ENCODE measurements at places on chromosomes 2 and 18. TPM values are rescaled to one million over a fixed set of nuclear protein-coding genes. Genes with fewer than 3 reads are reported as not detected.
A peak's percentile ranks its signal among the peaks of the same experiment; 100 is the strongest.

- peaks cover 11% of the 10 kb centered on the region for H3K4me1 ChIP-seq
- no peaks in the 10 kb centered on the region for H3K36me3 ChIP-seq
- H3K4me3 ChIP-seq, result no peak overlapping the region
- DNase-seq, result no peak
Observed at GRCh38 chr2:143742581-143742980, 613.4 kb downstream of the ARHGAP15 start.

- no peak overlapping the region for H3K27ac ChIP-seq
- H3K27me3 ChIP-seq, result no peaks in the 10 kb centered on the region
- 0 out of 2 replicates have a peak, but pooled peaks cover under 1% of the 10 kb centered on the region for H3K4me1 ChIP-seq
- H3K4me3 ChIP-seq, result no peak overlapping the region
- DNase-seq, result no peak
Observed at GRCh38 chr18:9428301-9428706, 47.0 kb upstream of the RALBP1 start.

Gene STARD6
- not detected for total RNA-seq

Gene TLX2
- total RNA-seq, result 0.21 TPM

Gene PUM2
- 94.1 TPM for total RNA-seq

GRCh38 chr2:21229302-21229701 is 105.5 kb downstream of the TDRD15 start:
- no peaks in the 10 kb centered on the region for H3K27me3 ChIP-seq
- no peaks in the 10 kb centered on the region for H3K36me3 ChIP-seq
- no peak overlapping the region for H3K4me3 ChIP-seq
- no peak overlapping the region for H3K27ac ChIP-seq

GRCh38 chr18:31557446-31557845 is 34.2 kb upstream of the TTR start:
- no peaks in the 10 kb centered on the region for H3K36me3 ChIP-seq
- no peak overlapping the region for H3K27ac ChIP-seq
- peak; percentile 45 for DNase-seq
- no peak overlapping the region for H3K4me3 ChIP-seq

Gene TMEM247
- not detected for total RNA-seq

Gene CFAP210
- 0.08 TPM for total RNA-seq

GRCh38 chr2:194566907-194567660 is 1089.9 kb upstream of the SLC39A10 start:
- no peaks in the 10 kb centered on the region for H3K27me3 ChIP-seq
- no peak overlapping the region for H3K27ac ChIP-seq
- DNase-seq, result no peak
- no peak overlapping the region for H3K4me3 ChIP-seq
- H3K36me3 ChIP-seq, result no peaks in the 10 kb centered on the region
- H3K4me1 ChIP-seq, result no peaks in the 10 kb centered on the region

- H3K4me1 ChIP-seq, result 0 out of 2 replicates have a peak, but pooled peaks cover 4% of the 10 kb centered on the region
- DNase-seq, result no peak
- no peaks in the 10 kb centered on the region for H3K36me3 ChIP-seq
Observed at GRCh38 chr18:4847056-4847455, 350.0 kb downstream of the AKAIN1 start.

Gene REEP1
- total RNA-seq, result 1.6 TPM

Gene CAPN14
- total RNA-seq, result 0.54 TPM

DNA sequence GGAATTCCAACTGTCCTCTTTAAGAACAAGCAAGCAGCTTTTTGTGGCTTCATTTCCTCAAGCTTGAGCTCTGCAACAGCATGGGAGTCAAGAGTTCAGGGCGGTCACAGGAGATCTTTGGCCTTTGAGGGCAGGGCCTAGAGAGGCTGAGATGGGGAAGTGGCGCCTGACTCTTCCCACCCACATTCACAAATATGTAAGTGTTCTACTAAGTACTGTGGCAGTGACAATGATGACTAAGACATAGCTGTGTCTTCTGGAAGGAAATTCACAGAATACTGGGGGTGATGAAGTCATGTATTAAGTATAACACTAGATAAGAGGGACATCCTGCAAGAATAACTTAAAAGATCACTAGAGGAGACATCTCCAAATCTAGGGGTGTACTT is 15.0 kb downstream of the RND3 start:
- H3K4me3 ChIP-seq, result no peak overlapping the region
- H3K27ac ChIP-seq, result 0 out of 2 replicates have a peak overlapping the region, but pooled peaks have one; percentile 33
- H3K27me3 ChIP-seq, result no peaks in the 10 kb centered on the region
- DNase-seq, result no peak

DNA sequence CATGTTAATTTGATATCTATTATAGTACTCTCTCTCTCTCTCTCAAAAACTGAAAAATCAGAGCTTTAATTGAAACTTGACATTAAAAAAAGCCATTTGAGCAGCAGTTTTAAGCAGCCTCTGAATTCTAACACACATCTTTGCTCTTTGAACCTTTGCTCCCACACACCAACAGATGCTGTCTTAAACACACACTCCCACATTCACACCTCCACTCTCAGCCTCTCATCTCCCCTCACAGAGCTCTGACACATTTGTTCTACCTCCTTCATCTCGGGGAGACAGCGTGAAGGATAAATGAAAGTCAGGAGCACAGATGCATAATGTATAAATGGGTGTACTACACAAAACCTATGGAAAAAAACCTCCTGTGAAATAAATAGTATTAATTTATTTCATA is 95.2 kb downstream of the NAB1 start:
- no peak overlapping the region for H3K4me3 ChIP-seq
- no peaks in the 10 kb centered on the region for H3K36me3 ChIP-seq
- no peak for DNase-seq

GRCh38 chr2:72367530-72368225 is 220.0 kb upstream of the CYP26B1 start:
- peak; percentile 71 for DNase-seq
- H3K4me3 ChIP-seq, result no peak overlapping the region
- H3K4me1 ChIP-seq, result no peaks in the 10 kb centered on the region
- no peaks in the 10 kb centered on the region for H3K27me3 ChIP-seq
- H3K36me3 ChIP-seq, result no peaks in the 10 kb centered on the region

Gene IL36G
- 0.70 TPM for total RNA-seq

DNA sequence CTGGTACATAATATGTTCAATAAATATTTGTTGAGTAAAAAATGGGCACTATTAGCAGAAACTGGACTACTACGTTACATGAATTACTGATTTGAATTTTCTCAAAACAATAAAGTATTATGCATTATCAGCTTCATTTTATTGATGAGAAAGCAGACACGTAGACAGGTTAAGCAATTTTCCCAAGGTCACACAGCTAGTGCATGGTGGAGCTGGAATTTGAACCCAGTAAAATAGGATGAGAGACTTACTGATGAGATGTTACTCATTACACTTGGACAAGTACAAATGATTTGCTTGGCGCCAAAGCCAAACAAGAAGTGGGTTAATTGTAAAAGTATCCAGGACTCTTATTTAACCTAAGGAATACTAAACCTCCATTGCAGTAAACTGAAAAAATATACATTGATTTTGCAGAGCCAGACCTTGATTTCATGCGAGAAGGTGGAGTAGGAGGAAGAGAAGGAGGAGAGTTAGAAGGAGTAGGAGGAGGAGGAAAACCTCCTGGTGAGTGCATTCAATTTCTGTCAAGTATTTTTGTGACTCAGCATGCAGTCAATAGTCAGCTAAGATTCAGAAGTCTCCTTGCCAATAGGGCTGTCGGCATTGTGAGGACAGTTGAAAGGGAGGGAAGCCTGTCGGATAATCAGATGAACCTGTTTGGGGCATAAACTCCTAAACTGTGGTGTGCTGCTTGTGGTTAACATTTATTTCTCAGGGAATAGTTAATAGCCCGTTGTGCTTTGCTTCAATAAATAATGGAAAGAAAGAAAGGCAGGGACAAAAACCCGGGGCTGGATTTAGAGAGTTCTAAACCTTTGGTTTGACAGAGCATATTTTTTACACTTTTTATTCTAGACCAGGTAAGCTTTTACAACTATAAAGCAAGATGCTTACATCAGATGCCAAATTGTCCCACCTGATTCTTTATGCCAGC is 77.0 kb upstream of the TACR1 start:
- DNase-seq, result peak; percentile 32
- H3K4me3 ChIP-seq, result no peak overlapping the region
- peaks cover 23% of the 10 kb centered on the region for H3K4me1 ChIP-seq
- no peaks in the 10 kb centered on the region for H3K36me3 ChIP-seq
- H3K27me3 ChIP-seq, result no peaks in the 10 kb centered on the region
- no peak overlapping the region for H3K27ac ChIP-seq

- H3K4me3 ChIP-seq, result no peak overlapping the region
- H3K27ac ChIP-seq, result 0 out of 2 replicates have a peak overlapping the region, but pooled peaks have one; percentile 19
- H3K27me3 ChIP-seq, result no peaks in the 10 kb centered on the region
- no peak for DNase-seq
- H3K4me1 ChIP-seq, result no peaks in the 10 kb centered on the region
Observed at GRCh38 chr18:57789090-57789489, 14.0 kb downstream of the ATP8B1 start.

DNA sequence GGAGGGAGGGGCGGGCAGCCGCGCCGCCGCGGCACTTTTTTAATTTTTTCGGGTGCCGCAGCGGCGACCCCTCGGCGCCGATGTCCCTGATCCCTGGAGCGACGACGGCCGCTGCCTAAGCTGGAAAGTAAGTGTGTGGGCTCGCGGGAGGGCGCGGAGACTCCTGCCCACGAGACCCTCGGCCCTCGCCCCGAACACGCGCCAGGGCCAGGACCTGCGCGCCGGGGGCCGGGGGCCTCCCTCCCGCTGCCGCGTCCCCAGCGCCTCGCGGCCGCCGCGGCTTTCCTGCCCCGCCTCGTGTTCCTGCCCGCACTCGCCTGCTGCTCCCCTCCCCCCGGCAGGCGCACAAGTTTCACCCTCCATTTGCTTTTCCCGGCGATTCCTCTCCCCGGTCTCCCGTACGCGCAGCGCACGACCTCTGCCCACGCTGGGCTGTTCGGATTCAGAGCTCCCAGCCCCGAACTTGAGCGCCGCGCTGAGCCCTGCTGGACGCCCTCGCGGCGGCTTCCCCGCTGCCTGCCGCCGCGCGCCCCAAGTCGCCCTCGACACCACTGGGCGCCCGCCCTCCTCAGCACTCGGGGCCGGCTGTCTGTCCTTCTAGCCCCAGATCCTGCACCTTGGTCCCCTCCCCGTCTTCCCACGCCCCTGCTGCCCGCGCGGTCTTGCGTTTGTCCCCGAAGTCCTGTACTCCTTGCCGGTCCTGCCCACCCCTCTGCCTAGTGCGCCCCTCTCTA is 507 bp downstream of the PKP4 start:
- no peaks in the 10 kb centered on the region for H3K36me3 ChIP-seq
- DNase-seq, result peak; percentile 63
- H3K4me1 ChIP-seq, result peaks cover 40% of the 10 kb centered on the region
- H3K27ac ChIP-seq, result peak overlapping the region; percentile 94

GRCh38 chr2:72554381-72554780 is 271.5 kb downstream of the EXOC6B start:
- no peaks in the 10 kb centered on the region for H3K27me3 ChIP-seq
- no peak for DNase-seq
- no peak overlapping the region for H3K4me3 ChIP-seq
- 0 out of 2 replicates have a peak, but pooled peaks cover 4% of the 10 kb centered on the region for H3K4me1 ChIP-seq
- no peak overlapping the region for H3K27ac ChIP-seq

- H3K36me3 ChIP-seq, result no peaks in the 10 kb centered on the region
- no peak overlapping the region for H3K27ac ChIP-seq
- no peak overlapping the region for H3K4me3 ChIP-seq
- no peak for DNase-seq
Observed at GRCh38 chr18:48132797-48133655, 202.6 kb upstream of the SMAD2 start.

DNA sequence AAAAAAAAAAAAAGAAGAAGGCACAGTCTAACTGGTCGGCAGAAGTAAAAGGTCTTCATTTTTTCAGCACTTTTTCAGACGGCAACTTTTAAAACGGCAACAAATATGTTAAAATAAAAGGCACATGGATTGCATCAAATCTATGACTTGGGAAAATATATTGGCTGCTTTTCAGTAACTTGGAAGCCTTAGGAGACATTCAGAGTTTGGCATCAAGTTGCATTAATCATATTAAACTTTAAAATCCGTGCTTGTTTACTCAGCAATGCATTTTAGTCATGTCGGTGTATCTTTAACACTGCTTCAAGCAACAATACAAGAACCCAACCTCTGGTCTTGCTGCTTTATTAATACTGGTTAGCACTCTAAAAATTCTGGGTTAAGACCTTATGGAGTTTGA is 111.1 kb downstream of the MEP1B start:
- no peaks in the 10 kb centered on the region for H3K4me1 ChIP-seq
- H3K27me3 ChIP-seq, result no peaks in the 10 kb centered on the region
- DNase-seq, result no peak
- H3K27ac ChIP-seq, result no peak overlapping the region
- H3K36me3 ChIP-seq, result no peaks in the 10 kb centered on the region

DNA sequence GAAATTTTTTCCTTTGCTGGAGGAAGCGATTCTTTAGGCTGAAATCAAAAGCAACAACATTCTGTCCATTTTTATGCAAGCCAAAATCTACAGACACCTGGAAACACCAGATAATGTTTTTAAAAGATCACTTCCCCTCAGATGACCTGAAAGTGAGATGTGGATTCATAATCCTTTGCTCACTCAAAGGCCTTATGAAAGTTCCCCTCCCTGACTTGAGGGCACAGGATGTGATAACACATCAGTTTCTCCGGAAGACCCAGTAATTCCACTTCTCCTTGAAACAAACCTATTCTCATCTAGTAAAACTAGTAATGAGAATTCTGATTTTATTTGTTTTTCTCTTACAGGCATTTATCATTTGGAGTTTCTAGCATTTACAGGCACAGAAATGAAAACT is 218.3 kb upstream of the RND3 start:
- H3K27ac ChIP-seq, result no peak overlapping the region
- H3K4me3 ChIP-seq, result no peak overlapping the region
- H3K27me3 ChIP-seq, result no peaks in the 10 kb centered on the region
- H3K4me1 ChIP-seq, result peaks cover 33% of the 10 kb centered on the region
- no peak for DNase-seq
- no peaks in the 10 kb centered on the region for H3K36me3 ChIP-seq

GRCh38 chr2:117856415-117857210 is 42.1 kb downstream of the DDX18 start:
- no peaks in the 10 kb centered on the region for H3K36me3 ChIP-seq
- peaks cover 35% of the 10 kb centered on the region for H3K27me3 ChIP-seq
- DNase-seq, result peak; percentile 4
- H3K4me3 ChIP-seq, result no peak overlapping the region

DNA sequence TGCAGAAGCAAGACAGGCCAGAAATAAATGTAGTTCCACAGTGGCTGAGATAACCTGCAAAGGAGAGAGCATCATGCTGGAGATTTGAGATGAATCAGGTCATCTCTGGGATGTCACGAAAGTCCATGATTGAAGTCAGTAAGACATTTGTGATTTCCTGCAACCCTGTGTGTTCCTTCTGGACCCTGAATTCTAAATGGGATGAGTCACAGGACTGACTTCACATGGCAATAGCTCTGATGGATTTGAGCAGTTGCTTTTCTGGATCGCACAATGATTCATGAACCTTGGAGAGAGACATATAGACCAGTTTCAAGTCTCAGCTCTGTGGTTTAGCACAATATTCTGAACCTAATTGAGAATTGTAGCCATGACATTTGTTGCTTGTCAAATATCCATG is 102.9 kb downstream of the TSN start:
- no peaks in the 10 kb centered on the region for H3K27me3 ChIP-seq
- no peak overlapping the region for H3K27ac ChIP-seq
- 0 out of 2 replicates have a peak, but pooled peaks cover 4% of the 10 kb centered on the region for H3K36me3 ChIP-seq
- H3K4me1 ChIP-seq, result no peaks in the 10 kb centered on the region
- DNase-seq, result no peak
